NCI-H2107 (cell line): ENCODE measurements at places on chromosomes 12 and 14.

GRCh38 chr12:22598141-22598762, 26.7 kb upstream of the ETNK1 start:
- DNase-seq: no peak

GRCh38 chr14:104750056-104750752, 2.7 kb upstream of the SIVA1 start:
- no peak for DNase-seq

DNA sequence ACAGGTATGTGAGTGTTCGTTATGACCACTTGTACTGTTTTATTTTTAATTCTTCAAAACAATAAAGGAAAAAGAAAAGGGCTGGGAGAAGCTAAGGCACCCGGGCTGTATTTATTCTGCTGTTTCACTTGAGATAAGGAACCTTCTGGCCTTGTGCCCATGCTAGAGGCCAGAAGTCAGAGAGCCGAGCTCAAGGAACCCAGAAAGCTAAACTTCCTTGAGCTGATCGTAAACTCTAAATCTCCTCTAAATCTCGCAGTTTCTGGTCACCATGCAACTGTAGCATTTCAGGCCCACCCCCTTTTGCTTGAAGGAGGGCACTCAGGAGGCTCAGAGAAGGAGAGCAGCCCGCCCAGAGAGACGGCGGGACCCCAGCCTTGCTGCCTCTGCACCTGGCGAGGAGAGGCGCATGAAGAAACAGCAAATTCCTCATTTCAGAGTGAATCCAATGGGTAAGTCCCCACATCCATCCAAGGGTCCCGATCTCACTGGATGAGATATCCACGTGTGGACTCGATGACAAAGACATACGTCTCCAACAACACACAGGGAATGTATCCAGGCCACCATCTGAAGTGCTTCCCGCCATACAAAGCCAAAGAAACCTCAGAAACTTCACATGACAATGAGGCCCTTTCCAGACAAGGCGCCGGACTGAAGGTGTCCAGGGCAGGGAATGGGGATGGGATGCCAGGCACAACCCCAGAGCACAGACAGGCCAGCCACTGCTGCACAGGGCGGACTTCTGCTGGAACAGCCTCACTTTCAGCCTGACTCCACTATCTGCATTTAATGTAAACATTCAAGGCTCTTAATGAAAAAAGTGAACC, 14.6 kb downstream of the CCDC88C start:
- no peak for DNase-seq

DNA sequence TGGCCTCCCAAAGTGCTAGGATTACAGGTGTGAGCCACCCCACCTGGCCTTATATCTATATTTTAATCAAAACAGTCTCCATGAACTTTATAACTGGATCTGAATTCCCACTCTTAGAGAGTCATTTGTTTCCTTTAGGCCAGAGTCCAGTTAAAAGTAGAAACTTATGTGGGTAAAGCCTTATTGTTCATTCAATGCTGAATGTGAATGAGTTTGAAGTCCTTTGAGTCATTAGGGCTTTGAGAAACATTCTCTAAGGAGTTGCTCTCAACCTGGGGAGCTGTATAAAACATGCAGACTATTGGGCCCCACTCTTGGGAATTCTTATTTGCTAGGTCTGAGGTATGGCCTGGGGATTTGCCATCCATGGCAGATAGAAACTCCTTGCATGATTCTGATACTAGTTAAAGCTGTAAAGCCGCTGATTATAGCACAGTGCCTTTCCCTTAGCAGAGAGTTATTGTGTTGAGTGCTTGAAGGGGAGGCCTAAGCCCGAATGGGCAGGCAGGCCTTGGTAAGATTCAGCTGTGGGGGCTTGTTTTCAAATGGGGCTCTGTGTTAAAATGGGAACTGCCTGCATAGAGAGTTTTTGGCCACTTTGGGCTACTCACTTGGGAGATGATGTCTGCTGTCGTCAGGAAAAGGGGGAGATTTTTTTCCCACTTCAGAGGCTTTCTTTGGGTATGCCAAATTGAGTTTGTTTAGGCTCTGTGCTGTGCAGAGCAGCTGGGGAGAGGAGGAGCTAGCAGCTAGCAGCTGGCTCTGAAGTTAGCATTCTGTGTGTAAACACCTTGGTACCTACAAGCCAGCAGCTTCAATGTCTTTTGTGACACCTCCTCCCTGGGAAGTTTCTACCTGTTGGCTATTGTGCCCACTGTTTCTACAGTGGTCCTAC, 117.5 kb downstream of the DACT1 start:
- no peak for DNase-seq

DNA sequence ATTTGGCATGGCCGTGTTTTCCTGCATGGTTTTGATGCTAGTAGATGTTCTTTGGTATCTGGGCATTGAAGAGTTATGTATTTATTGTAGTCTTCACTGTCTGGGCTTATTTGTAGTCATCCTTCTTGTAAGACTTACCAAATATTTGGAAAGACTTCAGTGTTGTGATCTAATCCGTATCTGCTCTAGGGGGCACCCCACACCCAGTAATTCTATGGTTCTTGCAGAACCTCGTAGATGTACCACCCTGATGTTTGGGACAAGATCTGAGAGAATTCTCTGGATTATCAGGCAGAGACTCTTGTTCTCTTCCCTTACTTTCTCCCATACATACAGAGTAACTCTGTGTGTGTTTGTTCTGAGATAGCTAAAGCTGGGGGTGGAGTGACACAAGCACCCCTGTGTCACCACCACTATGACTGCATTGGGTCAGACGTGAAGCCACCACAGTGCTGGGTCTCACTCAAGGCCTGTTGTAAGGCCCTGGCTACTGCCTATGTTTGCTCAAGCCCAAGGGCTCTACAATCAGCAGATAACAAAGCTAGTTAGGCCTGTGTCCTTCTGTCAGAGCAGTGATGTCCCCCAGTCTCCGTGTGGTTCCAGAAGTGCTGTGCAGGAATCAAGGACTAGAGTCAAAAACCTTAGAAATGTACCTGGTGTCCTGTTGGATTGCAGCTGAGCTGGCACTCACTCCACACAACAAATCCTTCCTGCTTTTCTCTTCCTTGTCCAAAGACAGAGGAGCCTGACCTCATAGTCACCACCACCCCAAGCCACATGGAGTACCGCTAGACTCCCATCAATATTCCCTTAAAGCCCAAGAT, 9.6 kb downstream of the RDH16 start:
- no peak for DNase-seq
